ENCODE measurements at places on chromosomes 1 and 21. TPM values are rescaled to one million over a fixed set of nuclear protein-coding genes. Genes with fewer than 3 reads are reported as not detected.

Gene PLA2G2D
- not detected for total RNA-seq

Gene RHD
- not detected for total RNA-seq

Gene GJA5
- not detected for total RNA-seq

Gene GLIS1
- 3.9 TPM for total RNA-seq

Gene F3
- 10.3 TPM for total RNA-seq

Gene ROR1
- 9.5 TPM for total RNA-seq

Gene LDLRAD1
- not detected for total RNA-seq

Gene NR1I3
- not detected for total RNA-seq

Gene RNASEL
- total RNA-seq, result 2.9 TPM

Gene ALG14
- total RNA-seq, result 1.6 TPM

Gene RWDD3
- total RNA-seq, result 6.8 TPM

Gene RHOU
- 1.0 TPM for total RNA-seq

Gene MAP3K21
- 0.89 TPM for total RNA-seq

Gene IL19
- total RNA-seq, result not detected

Gene RBM11
- total RNA-seq, result not detected

Gene CKS1B
- total RNA-seq, result 222 TPM

Gene PLA2G2E
- not detected for total RNA-seq

Gene ANKRD35
- total RNA-seq, result 6.8 TPM

Gene GIPC2
- 3.0 TPM for total RNA-seq

Gene MCOLN2
- total RNA-seq, result 0.45 TPM

Gene TENT5C
- total RNA-seq, result 0.17 TPM

Gene CD1E
- not detected for total RNA-seq

All from bronchus fibroblast of lung (primary cell).